ENCODE measurements at places on chromosomes 16 and 17.

DNA sequence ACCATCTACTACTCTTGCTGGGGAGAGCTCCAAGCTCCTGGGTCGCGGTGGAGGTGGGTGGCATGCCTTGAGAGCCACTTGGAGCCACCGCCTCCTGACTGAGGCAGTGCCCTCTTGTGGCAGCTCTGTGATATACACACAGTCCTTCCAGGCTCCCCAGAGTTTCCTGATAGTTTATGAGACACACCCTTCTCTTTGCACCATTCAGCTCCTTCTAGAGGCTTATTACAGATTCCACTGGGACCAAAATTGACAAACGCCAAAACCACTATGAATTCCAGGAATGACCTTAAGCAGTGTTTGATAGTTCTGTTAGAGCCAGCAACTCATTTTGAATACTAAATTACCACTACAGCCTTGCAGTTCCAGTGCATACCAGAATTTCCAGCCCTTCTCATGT lies 170.1 kb upstream of the CDH13 start:
- peak; percentile 10 for DNase-seq

DNA sequence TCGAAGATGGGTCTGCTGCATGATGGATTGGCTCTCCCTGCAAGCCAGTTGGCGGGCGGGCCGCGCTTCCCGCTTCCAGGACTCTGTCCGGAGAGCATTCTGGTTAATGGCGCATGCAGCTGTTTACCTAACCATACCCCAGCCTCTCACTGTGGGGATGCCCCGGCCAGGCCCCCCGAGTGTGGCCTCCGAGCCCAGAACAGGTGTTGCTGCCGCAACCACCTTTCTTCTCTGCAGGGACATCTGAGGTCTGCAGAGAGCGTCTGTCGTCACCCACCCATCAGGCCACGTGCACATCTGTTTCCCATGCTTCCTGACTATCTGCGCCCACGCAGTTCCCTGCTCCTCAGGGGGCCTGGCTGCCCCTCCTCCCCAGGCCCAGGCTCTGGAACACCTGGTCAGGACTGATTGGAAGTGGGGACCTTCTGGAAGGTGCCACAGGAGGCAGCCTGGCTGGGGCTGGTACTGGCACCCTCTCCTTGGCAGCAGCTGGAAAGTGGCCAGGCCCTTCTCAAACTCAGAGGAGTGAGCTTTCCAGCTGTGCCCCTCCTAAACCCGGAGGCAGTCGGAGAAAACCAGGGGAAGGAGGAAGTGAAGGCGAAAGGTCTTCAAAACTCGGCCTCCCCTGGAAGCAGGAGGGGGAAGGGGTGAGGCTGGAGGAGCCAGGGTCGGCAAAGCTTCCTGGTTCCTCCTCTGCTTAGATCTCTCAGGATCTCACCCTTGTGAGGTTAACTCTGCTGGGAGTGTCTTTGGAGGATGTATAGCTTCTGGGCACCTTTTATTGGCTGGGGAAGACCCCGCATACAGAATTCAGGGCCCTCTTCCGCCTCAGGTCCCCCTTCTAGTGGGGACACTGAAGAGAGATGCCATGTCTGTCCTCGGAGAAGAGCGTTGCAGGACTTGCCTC lies 64.5 kb upstream of the CIBAR2 start:
- DNase-seq = no peak

DNA sequence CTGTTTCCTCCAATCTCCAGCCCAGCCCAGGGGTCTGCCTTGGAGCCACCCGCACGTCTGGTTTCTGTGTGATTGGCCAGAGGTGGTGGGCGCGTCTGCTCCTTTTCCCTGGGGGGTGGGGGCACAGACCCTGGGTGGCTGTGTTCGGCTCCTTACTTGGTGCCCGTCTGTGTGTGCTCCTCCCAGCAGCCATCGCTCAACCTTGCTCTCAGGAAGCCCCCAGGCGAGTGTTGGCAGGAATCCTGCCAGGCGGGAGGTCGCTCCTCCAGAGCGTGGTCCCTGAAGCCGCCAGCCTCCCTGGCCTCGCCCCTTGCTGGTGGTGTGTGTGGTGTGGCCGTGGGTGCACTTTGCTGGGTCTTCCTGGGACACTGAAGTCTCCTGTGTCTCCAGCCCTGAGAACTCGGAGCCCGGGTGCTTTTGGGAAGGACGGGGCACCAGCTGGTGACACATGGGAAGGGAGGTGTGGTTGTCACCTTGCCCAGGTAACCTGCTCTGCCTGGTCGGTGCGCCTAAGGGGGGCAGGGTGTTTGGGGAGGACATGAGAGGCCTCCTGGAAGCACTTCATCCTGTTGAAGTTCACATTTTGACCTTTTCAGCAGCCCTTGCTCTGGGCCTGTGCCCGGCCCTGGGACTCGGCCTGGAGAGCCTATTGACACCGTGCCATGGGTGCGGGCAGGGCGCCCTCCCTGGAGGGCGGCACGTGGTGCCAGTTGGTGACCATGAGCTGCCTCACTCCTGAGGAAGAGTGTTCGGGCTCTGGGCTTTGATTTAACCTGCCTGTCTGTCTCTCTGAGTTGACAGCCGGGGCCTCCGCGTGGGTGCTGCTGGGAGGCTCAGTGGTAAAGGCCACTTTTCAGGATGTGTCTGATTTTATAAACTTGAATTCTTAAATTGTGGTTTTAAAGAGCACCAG lies 49.0 kb upstream of the ZNF750 start:
- no peak for DNase-seq

- DNase-seq = no peak
Measured at GRCh38 chr17:50871364-50871763, 5.2 kb upstream of the TOB1 start.

GRCh38 chr16:23433261-23433920 lies 19.6 kb downstream of the COG7 start:
- DNase-seq = no peak

- DNase-seq = peak; percentile 88
Measured at GRCh38 chr16:96935-97381, 18.9 kb downstream of the MPG start.

DNA sequence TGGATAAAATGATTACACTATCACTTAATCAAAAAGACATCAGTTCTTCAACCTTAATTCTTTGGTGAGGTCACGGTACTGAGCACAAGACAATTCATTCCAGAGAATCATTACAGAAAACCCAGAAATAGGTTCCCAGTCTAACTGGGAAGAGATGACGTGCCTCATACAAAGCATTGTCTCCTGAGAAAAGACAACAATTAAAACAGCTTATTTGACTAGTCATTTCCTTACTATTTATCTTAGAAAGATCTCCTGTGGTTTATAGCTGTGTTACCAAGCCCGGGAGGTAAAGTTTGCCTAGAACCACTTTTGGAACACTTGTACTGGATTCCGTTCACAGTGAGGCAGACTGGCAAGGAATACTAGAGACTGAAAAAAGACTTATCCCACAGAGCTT lies 5.1 kb downstream of the PHF12 start:
- no peak for DNase-seq

DNA sequence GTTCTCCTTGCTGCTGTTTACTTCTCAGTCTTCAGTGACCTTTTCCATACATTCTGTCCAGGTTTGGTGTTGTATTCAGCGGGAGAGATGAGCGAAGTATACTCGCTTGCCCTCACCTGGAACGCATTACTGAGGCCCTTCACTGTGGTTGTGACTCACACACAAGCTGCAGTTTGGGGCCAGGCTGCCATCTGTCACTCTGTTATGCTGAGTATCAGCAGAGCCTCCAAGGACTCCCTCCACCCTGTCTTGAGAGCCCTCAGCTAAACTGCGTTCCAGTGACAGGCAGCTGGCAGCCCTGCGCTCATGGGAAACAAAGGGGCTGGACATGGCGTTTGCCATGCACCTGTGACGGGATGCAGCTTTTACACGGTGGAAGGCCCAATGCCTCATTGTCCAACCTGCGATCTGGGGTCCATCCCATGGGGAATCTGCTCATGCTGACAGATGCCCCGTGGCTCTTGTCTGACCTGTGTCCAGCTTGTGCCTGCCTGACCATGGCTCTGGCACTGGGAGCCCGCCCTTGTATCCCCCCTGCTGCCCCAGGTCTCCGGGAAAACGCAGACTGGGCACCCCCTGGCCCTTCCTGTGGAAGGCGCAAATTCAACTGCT lies 6.5 kb upstream of the ZNF778 start:
- no peak for DNase-seq

- DNase-seq = peak; percentile 44
Measured at GRCh38 chr17:2400474-2400866, 390 bp downstream of the MNT start.

DNA sequence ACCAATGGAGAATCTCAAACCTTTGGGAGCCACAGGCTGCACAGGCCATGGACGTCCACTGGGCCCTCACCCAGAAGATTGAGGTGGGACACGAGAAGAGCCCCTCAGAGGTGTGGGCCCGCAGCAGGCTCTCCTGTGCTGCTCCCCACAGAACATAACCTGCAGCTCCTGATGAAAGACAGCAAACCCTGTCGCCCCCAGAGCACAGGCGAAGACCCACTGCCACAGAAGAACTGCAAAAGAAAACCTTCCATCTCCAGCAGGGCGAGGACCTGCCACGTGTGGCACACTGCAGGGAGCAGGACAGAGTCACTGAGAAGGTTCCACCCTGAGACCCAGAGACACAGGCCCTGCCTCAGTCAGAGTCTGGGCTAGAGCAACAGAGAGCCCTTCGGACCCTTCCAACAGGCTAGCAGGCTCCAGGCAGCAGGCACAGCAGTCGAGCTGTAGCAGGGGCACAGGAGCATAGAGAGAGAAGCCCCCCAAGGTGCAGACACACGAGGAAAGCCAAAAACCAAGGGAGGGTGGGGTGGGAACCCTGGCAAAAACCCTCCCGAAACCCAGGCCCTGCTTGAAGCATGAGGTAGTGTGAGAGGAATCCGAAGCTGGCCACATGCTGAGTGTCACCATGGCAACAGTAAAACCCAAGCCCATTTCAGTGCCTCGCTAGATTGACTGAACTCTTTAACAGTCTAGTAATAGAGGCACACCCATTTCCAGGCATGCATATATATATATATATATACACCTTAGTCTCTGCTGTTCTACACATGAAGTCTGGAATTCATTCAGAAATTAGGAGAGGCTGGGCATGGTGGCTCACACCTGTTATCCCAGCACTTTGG lies 60.0 kb upstream of the CHMP6 start:
- DNase-seq = no peak

Data from activated CD4-positive, alpha-beta T cell treated with anti-CD3 and anti-CD28 coated beads, Interleukin-2, amount 50 U/mL, for 1 hour (primary cell).